ENCODE measurements at places on chromosomes 2 and 18.

GRCh38 chr2:109157563-109158105 lies 28.6 kb downstream of the SH3RF3 start:
- no peak for DNase-seq

- DNase-seq = no peak
These were observed 37.6 kb downstream of the SDC1 start for GRCh38 chr2:20187331-20187730.

- DNase-seq = no peak
These were observed 117.0 kb downstream of the LAMA1 start for GRCh38 chr18:7000484-7001096.

GRCh38 chr2:106565599-106565998 lies 78.4 kb downstream of the CD8B2 start:
- no peak for DNase-seq

- DNase-seq = no peak
These were observed 262.0 kb downstream of the HAUS1 start for GRCh38 chr18:46366201-46366600.

All from stimulated activated CD8-positive, alpha-beta memory T cell treated with anti-CD3 and anti-CD28 coated beads, Interleukin-4, amount 100 ng/mL, for 48 hours (primary cell).